Myometrial cell (primary cell): ENCODE measurements at places on chromosomes 6 and 20. TPM values are rescaled to one million over a fixed set of nuclear protein-coding genes. Genes with fewer than 3 reads are reported as not detected.

RCAN2 gene
- 11.2 and 11.7 TPM in 2 replicates for total RNA-seq

PLA2G7 gene
- not detected in 2 replicates for total RNA-seq

TMEM244 gene
- total RNA-seq, result not detected in 2 replicates

POM121L2 gene
- total RNA-seq, result not detected in 2 replicates

NINL gene
- total RNA-seq, result 5.3 and 8.6 TPM in 2 replicates

FOXF2 gene
- total RNA-seq, result not detected in 2 replicates

XKR7 gene
- not detected in 2 replicates for total RNA-seq

PRL gene
- total RNA-seq, result not detected in 2 replicates

LY6G6F gene
- total RNA-seq, result not detected in 2 replicates

LAMA4 gene
- 128 and 138 TPM in 2 replicates for total RNA-seq

ZNF334 gene
- 0.58 and 1.4 TPM in 2 replicates for total RNA-seq

C6orf118 gene
- total RNA-seq, result not detected in 2 replicates

SEMG2 gene
- total RNA-seq, result not detected in 2 replicates

SMLR1 gene
- not detected in 2 replicates for total RNA-seq

PSORS1C2 gene
- total RNA-seq, result not detected in 2 replicates

PNLDC1 gene
- 0.18 and 0.86 TPM in 2 replicates for total RNA-seq

WFDC2 gene
- total RNA-seq, result not detected in 2 replicates

TSHZ2 gene
- total RNA-seq, result under 0.01 and 1.4 TPM in 2 replicates

ALDH5A1 gene
- 4.8 and 7.2 TPM in 2 replicates for total RNA-seq

PSMG4 gene
- 12.9 and 28.8 TPM in 2 replicates for total RNA-seq

PTCHD4 gene
- 0.18 and 0.86 TPM in 2 replicates for total RNA-seq

CCN5 gene
- total RNA-seq, result not detected in 2 replicates

MOG gene
- total RNA-seq, result not detected in 2 replicates

OLIG3 gene
- total RNA-seq, result not detected in 2 replicates

EPPIN gene
- not detected in 2 replicates for total RNA-seq

OR2H2 gene
- not detected in 2 replicates for total RNA-seq

KIAA1755 gene
- 2.8 and 3.5 TPM in 2 replicates for total RNA-seq

HLA-F gene
- total RNA-seq, result 4.6 and 12.6 TPM in 2 replicates

PRR18 gene
- not detected in 2 replicates for total RNA-seq

RNF39 gene
- total RNA-seq, result not detected in 2 replicates

PHACTR3 gene
- total RNA-seq, result not detected in 2 replicates

SNAP91 gene
- total RNA-seq, result not detected in 2 replicates

COL9A3 gene
- 1.4 and 2.3 TPM in 2 replicates for total RNA-seq

FAM162B gene
- 3.2 and 7.8 TPM in 2 replicates for total RNA-seq

BMP5 gene
- not detected in 2 replicates for total RNA-seq

PRPH2 gene
- total RNA-seq, result 2.0 and 2.7 TPM in 2 replicates

GSTA2 gene
- not detected in 2 replicates for total RNA-seq

SLC22A16 gene
- 1.1 TPM in 1 of 2 replicates, not detected in the other for total RNA-seq

SEMG1 gene
- total RNA-seq, result not detected in 2 replicates
